ENCODE measurements at places on chromosomes 1 and 21. TPM values are rescaled to one million over a fixed set of nuclear protein-coding genes. Genes with fewer than 3 reads are reported as not detected.

DNA sequence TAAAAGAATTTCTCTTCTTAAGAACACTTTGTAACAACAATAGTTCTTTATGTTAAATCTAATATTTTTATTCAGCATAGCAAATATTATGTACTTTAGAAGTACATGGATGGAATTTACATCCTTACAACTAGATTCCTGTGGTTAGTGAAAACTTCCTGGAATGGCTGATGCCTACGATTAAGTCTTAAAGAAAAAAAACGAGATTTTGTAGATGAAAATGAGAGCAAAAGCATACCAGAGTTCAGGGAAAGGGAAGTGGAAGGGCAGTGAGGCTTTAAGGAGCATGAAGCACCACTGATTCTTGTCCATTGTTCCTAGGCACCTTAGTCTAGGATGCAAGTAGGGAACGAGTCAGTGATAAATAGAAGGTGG is 26.7 kb downstream of the CFH start:
- no peak overlapping the region for H3K4me3 ChIP-seq
- no peak for DNase-seq
- no peaks in the 10 kb centered on the region for H3K27me3 ChIP-seq

DNA sequence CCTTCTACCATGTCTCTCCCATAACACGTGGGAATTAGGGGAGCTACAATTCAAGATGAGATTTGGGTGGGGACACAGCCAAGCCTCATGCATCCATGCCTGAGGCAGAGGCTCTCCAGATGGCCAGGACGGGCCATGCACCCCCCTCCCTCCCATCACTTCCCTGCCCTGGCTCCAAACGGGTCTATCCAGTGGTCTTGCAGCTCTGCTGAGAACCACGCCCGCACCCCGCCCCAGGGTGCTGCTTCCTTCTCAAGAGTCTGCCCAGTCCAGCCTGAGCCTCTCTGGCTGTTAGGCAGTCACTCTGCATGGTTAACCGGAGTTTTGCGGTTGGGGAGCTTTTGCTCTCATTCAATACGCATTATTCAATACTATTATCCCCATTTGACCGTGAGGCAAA is 131.5 kb upstream of the TMEM51 start:
- H3K27me3 ChIP-seq: no peaks in the 10 kb centered on the region
- DNase-seq: no peak
- no peak overlapping the region for H3K4me3 ChIP-seq
- no peak overlapping the region for H3K27ac ChIP-seq
- H3K36me3 ChIP-seq: no peaks in the 10 kb centered on the region

DNA sequence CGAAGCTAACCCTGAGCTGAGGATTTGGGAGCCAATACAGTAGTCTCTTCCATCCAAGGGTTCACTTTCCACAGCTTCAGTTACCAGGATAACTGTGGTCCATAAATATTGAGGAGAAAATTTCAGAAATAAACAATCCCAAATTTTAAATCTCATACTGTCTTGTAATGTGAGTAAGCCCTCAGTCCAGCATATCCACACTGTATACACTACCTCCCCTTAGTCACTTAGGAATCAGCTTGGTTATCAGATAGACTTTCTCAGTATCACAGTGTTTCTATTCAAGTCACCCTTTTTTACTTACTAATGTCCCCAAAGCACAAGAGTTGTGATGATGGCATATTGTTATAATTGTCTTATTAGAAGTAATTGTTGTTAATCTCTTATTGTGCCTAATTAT is 102.3 kb upstream of the GNG12 start:
- H3K27me3 ChIP-seq: no peaks in the 10 kb centered on the region
- H3K4me3 ChIP-seq: no peak overlapping the region
- H3K36me3 ChIP-seq: no peaks in the 10 kb centered on the region
- H3K27ac ChIP-seq: no peak overlapping the region
- H3K4me1 ChIP-seq: peaks cover 28% of the 10 kb centered on the region
- no peak for DNase-seq

GRCh38 chr1:119341372-119341947 is 27.1 kb upstream of the HAO2 start:
- no peak overlapping the region for H3K4me3 ChIP-seq
- no peaks in the 10 kb centered on the region for H3K36me3 ChIP-seq
- peaks cover 5% of the 10 kb centered on the region for H3K4me1 ChIP-seq
- no peak overlapping the region for H3K27ac ChIP-seq
- no peak for DNase-seq

- H3K4me3 ChIP-seq: no peak overlapping the region
- DNase-seq: no peak
- H3K4me1 ChIP-seq: peaks cover 29% of the 10 kb centered on the region
- no peaks in the 10 kb centered on the region for H3K27me3 ChIP-seq
- no peak overlapping the region for H3K27ac ChIP-seq
Observed at GRCh38 chr1:15176898-15177665, 23.5 kb downstream of the TMEM51 start.

- H3K27ac ChIP-seq: no peak overlapping the region
- H3K36me3 ChIP-seq: no peaks in the 10 kb centered on the region
- H3K4me3 ChIP-seq: no peak overlapping the region
- H3K4me1 ChIP-seq: peaks cover 21% of the 10 kb centered on the region
- DNase-seq: peak; percentile 79
- H3K27me3 ChIP-seq: peaks cover 6% of the 10 kb centered on the region
Observed at GRCh38 chr1:22420455-22421053, 31.1 kb upstream of the ZBTB40 start.

GRCh38 chr1:30161953-30162352 is 561.4 kb downstream of the MATN1 start:
- no peak overlapping the region for H3K4me3 ChIP-seq
- H3K4me1 ChIP-seq: no peaks in the 10 kb centered on the region
- H3K27ac ChIP-seq: no peak overlapping the region

DNA sequence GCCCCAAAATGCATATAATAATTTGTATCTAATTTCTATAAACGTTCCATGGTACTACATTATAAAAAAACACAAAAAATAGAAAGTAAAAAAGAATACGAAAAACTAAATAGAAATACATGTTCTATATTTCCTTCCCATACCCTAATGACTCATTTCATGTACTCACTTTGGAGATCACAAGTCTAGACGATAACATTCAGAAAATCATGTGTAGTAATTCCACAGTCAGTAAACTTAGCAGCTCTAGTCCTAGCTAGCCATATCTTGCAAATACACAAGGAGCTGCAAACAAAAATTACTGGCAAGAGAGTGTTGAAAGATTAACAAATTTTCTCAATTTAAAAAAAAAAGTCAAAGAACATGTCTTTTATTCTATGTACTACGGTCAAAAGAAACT is 1.4 kb downstream of the GOLPH3L start:
- H3K27me3 ChIP-seq: peaks cover 2% of the 10 kb centered on the region
- peaks cover 14% of the 10 kb centered on the region for H3K36me3 ChIP-seq
- no peak for DNase-seq
- H3K4me3 ChIP-seq: no peak overlapping the region
- H3K27ac ChIP-seq: no peak overlapping the region
- H3K4me1 ChIP-seq: no peaks in the 10 kb centered on the region

- peaks cover 14% of the 10 kb centered on the region for H3K4me1 ChIP-seq
- H3K4me3 ChIP-seq: no peak overlapping the region
- peak overlapping the region; percentile 71 for H3K27ac ChIP-seq
Observed at GRCh38 chr1:60969971-60970509, 112.3 kb upstream of the NFIA start.

DNA sequence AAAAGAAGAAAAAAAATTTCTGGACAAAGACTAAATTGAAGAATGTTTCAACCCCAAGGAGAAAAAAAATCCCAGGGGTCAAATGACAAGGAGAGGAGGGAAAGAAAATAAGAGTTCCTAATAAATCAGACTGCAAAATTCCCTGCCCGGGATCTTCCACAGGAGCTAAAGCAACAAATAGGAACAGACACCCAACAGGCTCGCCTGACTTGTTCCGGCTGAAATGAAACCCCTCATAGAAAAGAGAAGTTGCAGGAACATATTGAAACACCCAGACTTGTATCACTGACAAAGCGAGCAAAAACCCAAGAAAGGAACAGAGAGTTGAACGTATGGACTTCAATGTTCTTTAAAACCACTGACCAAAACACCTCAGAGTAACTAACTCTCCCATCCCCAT is 123.0 kb downstream of the TIAM1 start:
- H3K27ac ChIP-seq: no peak overlapping the region
- DNase-seq: peak; percentile 36
- H3K4me1 ChIP-seq: peaks cover 6% of the 10 kb centered on the region
- peaks cover 2% of the 10 kb centered on the region for H3K36me3 ChIP-seq
- no peak overlapping the region for H3K4me3 ChIP-seq

- no peak overlapping the region for H3K27ac ChIP-seq
- no peaks in the 10 kb centered on the region for H3K4me1 ChIP-seq
- no peak overlapping the region for H3K4me3 ChIP-seq
- no peaks in the 10 kb centered on the region for H3K27me3 ChIP-seq
- H3K36me3 ChIP-seq: no peaks in the 10 kb centered on the region
- DNase-seq: no peak
Observed at GRCh38 chr1:193971595-193971994, 785.2 kb upstream of the B3GALT2 start.

DNA sequence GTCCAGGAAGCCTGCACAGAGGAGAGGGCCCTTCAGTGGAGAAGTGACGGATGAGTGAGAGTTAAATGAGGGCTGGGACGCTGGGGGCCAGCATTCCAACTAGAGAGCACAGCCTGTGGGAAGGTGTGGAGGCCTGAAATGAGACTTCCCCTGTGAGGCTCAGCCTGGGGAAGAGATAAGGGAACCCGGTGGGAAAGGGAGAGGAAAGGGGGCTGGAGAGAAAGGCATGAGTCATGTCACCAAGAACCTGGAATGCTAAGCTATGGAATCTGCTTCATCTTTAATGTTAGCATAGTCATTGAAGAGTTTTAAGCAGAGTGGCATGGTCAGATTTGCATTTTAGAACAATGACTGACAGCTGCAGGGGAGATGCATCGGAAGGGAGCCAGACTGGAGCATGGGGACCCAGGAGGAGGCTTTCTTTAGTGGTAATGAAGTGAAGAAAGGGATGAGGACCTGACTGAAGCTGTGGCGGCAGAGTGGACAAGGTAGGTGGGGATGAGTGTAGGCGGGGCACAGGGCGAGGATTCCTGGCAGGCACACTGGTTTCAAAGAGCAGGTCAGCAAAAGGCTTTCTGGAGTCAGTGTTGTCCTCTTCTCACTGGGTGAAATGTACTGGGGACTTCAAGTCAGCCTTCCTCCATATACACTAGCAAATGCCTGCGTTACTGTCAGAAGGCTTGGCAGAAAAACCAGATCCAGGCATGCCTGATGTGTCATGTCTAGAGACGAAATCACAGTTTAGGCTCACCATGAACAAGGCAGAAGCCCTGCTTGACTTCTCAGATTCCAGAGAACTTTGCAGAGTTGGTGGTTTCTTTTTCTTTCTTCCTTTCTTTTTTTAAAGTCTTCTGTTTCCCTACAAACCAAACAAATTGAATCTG is 8.0 kb downstream of the RGL1 start:
- peak; percentile 39 for DNase-seq
- peaks cover 25% of the 10 kb centered on the region for H3K4me1 ChIP-seq
- no peaks in the 10 kb centered on the region for H3K27me3 ChIP-seq
- H3K27ac ChIP-seq: peak overlapping the region; percentile 24
- no peak overlapping the region for H3K4me3 ChIP-seq
- peaks cover 4% of the 10 kb centered on the region for H3K36me3 ChIP-seq

DNA sequence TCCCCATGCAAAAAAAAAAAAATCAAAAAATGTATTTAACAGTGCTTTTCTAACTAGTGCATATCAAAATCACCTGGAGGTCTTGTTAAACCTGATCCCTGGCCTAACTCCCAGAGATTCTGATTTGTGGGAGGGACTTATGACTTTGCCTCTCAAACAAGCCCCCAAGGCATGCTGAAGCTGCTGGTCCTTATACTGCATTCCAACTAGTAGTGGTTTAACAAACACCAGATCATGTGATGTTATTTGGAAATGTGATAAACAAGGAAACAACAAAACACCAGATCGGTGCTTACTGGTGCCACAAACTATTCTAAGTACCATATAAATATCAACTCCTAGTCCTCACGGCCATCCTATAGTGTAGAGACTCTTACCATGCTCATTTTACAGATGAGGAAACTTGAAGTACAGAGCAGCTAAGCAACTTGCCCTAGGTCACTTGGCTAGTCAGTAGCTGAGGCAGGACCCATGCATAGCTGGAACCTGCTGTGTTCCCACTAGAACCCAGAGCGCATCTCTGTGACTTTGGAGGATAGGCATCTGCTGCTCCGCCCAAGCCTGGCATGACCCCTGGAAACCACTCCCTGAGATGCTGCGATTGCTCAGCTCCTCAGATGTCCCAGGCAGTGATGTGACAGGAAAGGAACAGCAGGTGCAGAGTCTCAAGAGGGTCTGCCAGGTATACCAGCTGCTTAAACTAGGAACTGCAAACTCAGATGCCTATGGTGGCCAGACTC is 38.1 kb downstream of the SOX13 start:
- no peak for DNase-seq
- no peak overlapping the region for H3K4me3 ChIP-seq
- H3K27ac ChIP-seq: no peak overlapping the region
- no peaks in the 10 kb centered on the region for H3K27me3 ChIP-seq

DNA sequence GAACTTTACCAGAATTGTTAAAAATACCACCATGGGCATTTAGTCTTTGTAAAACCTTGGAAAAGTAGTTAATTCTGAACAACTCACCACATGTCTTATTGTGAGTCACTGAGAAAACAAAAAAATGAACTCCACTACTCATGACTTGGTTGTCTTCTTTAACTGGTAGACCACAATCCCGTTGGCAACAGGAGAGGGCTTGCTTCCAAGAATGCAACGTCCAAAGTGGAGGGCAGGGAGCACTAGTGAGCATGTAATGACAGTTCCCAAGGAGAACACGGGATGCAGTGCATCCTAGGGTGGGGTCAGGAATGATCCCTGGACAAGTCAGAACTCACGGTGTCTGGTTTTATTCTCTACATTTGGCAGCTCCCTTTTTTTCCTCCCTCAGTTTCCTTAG is 15.2 kb upstream of the HMCN1 start:
- H3K27me3 ChIP-seq: no peaks in the 10 kb centered on the region
- no peak overlapping the region for H3K27ac ChIP-seq
- DNase-seq: peak; percentile 9

GRCh38 chr1:65422241-65423203 is 2.1 kb downstream of the LEPR start:
- no peak for DNase-seq
- H3K4me3 ChIP-seq: no peak overlapping the region
- H3K27me3 ChIP-seq: no peaks in the 10 kb centered on the region
- peaks cover 25% of the 10 kb centered on the region for H3K36me3 ChIP-seq
- no peak overlapping the region for H3K27ac ChIP-seq
- H3K4me1 ChIP-seq: peaks cover 18% of the 10 kb centered on the region

DNA sequence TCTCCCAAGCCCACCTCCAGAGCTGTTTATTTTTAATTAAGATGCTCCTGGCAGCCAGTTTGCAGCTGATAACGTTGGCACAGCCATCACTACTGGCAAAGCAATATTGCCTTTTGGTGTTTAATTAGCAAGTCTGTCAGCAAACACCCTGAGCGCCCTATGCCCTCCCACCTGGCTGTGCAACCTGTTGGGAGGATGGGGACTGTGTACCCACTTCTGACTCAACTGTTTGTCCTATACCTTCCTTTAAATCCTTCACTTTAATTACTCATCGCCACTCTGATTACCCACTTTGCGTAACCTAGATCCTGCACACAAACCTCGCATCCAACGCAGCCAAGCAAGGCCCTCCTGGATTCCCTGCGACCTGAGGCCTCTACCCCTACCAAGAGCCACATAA is 67.1 kb downstream of the BCAR3 start:
- H3K4me1 ChIP-seq: peaks cover 61% of the 10 kb centered on the region

CFHR3 gene
- total RNA-seq: 1.2 TPM

LRRC3 gene
- total RNA-seq: 0.98 TPM

C1orf216 gene
- total RNA-seq: 9.9 TPM

PLEKHN1 gene
- not detected for total RNA-seq

HSD3B1 gene
- total RNA-seq: 0.53 TPM

CNR2 gene
- under 0.01 TPM for total RNA-seq

KDM5B gene
- 51.9 TPM for total RNA-seq

POMGNT1 gene
- total RNA-seq: 65.5 TPM

PPFIA4 gene
- 22.4 TPM for total RNA-seq

CNIH3 gene
- total RNA-seq: 2.9 TPM

All from muscle of leg (tissue), 16 donors.